Mesothelial cell of epicardium (in vitro differentiated cells): ENCODE measurements at places on chromosomes 11 and 22.

GRCh38 chr11:10526974-10527918 is 13.7 kb downstream of the RNF141 start:
- DNase-seq, result no peak

DNA sequence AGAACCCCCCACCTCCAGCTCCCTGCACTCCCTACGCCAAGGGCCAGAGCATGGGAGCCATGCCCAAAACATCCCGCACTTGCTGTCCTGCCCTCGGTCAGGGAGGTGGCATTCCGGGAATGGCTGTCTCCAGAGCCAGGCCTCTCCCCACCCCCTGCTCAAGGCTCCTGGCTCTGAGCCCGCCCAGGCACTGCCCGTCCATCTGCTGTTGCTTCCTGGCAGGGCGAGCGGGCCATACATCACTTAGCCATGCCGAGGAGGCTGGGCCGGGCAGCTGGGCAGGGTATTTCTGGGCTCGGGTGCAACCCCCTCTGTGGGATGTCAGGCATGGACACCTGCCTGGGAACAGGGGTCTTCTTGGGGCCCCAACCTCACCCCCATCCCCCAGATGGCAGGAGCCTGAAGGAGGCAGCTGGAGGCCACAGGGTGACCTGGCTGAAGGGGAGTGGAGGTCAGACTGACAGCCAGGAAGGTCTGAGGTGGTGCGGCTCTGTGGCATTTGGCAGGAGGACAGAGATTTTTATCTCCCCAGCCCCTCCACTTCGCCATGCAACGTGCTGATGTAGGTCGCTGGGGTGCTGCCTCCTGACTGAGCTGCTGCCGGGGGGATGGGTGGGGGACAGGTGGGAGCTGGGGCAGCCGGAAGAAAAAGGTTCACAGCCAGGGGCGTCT is 8.7 kb upstream of the CABP7 start:
- no peak for DNase-seq

GRCh38 chr11:1782031-1782590 is 18.4 kb upstream of the CTSD start:
- DNase-seq, result no peak

GRCh38 chr11:65793625-65794400 is 7.0 kb downstream of the OVOL1 start:
- no peak for DNase-seq

GRCh38 chr22:20430720-20431510 is 6.7 kb downstream of the SCARF2 start:
- peak; percentile 70 for DNase-seq

DNA sequence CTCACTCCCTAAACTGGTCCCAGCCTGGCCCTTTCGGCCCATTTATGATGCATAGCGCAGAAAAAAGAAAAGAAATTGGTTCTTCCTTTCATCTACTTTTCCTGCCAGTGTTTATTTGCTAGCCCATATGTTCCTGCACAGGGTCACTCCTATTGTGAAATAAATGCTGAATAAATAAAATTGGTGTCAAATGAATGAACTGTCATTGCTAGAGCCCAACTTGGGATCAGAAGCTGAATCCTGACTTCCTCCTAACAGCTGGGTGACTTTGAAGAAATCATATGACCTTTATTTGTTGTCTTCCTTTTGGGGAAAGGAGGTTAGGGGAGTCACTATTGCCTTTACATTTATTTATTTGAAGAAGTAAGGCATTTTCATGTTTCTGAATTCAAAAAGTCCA is 92.0 kb downstream of the PRR5L start:
- DNase-seq, result no peak

DNA sequence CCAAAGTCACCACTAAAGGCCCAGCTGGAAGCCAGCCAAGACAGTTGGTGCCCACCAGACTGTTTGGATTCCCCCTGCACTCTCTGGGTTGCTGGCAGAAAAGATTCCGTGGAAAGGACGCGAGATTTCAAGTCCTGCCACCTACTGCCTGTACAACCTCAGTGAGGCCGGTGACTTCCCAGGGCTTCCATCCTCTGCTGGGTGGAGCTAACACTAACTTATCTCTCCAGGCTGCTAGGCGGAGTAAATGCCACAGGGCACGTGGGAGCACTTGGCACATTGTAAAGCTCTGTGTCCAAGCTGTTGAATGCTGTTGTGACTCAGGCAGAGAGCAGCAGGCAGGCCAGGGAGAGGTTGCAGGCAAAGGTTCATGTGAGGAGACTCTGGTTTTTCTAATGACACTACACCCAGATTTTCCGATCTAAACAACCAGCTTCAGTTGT is 50.9 kb upstream of the CDON start:
- no peak for DNase-seq

DNA sequence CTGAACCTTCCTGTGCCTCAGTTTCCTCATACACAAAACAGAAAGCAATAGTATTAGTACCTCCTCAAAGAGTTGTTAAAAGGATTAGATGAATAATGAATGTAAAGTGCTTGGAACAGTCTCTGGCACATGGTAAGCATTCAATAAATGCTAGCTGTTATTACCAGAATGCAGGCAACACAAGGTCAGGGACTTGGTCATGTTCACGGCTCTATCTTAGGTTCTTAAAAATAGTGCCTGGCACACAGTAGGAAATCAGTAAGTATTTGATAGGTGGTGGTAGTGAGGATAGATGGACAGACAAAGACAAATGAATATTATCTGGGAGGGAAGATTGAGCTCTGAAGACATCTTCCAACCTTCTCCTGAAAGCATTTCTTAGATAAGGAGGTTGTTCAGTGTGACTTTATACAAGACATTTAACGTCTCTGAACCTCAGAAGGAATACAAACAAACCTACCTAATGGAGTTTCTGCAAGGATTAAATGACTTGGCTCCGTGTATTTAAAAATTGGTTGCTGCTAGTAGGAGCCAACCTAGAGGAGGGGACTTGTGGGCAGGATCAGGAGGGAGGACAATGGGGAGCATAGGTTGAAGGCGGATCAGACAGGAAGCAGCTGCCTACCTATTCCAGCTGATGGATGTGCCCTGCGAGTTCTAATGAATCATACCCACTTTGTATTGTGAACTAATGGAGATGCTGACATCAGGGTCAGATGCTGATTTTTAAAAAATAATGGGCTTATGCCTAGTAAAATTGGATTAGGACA is 94.1 kb downstream of the DBX1 start:
- DNase-seq, result no peak

DNA sequence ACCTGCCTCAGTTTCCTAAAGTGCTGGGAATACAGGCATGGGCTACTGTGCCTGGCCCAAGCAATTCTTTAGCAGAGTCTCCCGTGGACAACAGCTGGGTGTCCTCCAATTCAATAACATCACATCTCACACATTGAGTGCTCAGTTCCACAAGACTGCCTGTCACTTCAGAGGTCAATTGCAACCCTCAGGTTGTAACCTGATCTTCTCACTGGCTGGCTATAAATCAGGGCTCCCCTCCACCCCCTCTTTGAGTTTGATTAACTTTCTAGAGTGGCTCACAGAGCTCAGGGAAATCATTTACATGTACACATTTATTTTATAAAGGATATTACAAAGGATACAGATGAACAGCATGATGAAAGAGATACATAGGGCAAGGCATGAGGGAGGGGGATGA is 68.1 kb downstream of the MCHR1 start:
- no peak for DNase-seq

DNA sequence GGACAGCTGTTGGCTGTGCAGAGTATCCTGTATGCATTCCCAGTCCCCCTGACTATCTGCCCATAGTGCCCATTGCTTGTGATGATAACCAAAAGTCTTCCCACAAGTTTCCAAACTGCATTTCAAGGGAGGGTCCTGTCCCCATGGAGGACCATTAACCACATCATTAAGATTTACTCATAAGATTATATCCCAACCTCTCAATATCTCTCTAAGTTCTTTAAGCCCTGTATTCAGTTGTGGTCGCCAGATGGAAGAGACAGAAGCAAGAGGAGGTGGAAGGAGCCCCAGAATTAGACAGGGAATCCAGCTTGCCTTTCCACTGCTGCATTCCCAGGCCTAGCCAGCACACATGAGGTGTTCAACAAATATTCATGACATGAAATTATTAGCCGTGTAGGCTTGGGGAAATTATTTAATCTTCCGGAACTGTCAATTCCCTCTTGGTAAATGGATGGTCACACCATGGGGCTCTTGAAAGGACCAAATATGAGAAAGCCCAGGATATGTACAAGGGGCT is 42.6 kb upstream of the TIMP3 start:
- no peak for DNase-seq

GRCh38 chr11:32659672-32660071 is 76.0 kb downstream of the EIF3M start:
- DNase-seq, result no peak

DNA sequence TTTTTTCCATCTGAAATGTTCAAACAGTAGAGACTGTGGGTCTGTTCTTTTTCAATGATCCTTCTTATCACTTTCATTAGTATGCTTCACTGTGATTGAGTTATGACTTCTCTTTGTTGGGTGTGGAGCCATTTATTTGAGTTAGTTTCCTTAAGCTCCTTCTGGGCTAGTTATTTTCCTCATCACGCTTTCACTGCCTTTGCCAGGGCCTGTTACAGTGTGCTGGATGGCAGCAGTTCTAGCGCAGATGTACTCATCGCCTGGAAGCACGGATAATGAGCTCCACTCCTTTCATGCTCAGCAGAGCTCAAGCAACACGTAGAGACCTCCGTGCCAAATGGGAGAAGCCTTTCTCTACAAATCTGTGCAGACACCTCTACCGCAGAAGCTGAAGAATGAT is 7.0 kb upstream of the ARHGAP42 start:
- no peak for DNase-seq

GRCh38 chr11:20584093-20584774 is 15.2 kb upstream of the SLC6A5 start:
- DNase-seq, result no peak

DNA sequence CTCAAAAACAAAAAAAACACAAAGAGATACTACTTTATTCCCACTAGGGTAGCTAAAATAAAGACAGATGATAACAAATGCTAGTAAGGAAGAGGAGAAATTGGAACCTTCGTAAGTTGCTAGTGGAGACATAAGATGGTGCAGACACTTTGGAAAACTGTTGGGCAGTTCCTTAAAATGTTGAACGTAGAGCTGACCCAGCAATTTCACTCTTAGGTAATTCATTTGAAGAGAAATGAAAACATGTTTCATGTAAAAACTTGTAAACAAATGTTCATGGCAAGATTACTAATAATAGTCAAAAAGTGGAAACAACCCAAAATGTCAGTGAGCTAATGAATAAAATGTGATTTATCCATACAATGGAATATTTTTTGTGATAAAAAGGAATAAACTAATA is 29.2 kb upstream of the ACAT1 start:
- no peak for DNase-seq

DNA sequence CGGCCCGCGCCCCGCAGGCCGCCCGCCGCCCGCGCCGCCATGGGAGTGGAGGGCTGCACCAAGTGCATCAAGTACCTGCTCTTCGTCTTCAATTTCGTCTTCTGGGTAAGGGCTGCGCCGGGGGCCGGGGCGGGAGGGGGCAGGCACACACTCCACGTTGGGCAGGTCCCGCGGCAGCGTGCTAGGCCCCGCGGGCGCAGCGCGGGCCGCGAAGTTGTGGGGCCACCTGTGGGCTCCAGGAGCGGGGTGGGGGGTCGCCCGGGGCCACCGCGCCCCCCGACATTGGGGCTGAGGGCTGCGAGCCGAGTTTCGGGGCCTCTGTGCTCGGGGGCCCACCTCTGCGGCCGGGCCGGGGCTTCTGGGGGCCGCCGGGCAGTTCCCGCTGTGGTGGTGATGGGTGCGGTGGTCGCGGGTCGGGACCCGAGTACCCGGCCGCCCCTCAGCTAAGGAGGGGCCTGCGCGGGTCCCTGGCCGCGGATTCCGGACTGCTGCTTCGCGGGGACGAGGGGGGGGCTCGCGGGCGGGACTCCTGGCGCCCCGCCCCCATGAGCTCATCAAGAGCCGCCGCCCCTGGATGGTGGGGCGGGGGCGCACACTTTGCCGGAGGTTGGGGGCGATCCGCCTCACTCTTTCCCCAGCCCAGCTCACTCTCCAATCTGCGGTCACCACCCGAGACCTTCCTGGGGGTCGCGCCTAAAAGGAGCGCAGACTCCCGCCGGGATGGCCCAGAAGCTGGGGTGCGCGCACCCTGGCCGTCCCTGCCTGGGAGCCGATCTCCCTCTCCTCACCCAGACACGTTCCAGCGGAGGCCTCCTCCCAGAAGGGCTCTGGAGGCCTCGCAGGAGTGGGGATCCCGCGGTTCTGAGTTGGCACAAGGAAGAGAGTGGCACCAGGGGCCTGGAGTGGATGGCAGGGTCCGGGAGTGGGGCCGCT is 667 bp downstream of the CD81 start:
- peak; percentile 68 for DNase-seq

DNA sequence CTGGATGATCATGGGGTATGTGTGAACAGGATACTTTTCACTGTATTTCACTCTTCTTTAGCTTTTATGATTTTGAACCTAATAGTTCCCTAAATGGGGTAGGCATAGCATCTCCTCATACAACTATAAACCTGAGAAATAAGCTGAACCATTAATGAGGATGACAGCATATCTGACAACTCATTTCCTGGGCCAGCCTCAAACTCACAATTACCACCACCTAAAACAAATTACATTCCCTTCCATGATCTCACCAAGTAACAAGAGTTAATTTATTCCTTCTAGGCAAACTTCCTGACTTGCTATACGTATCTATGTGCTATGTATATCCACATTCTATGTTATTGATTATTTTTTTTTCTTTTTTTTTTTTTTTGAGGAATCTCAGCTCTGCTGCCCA is 23.0 kb downstream of the SIK3 start:
- no peak for DNase-seq

DNA sequence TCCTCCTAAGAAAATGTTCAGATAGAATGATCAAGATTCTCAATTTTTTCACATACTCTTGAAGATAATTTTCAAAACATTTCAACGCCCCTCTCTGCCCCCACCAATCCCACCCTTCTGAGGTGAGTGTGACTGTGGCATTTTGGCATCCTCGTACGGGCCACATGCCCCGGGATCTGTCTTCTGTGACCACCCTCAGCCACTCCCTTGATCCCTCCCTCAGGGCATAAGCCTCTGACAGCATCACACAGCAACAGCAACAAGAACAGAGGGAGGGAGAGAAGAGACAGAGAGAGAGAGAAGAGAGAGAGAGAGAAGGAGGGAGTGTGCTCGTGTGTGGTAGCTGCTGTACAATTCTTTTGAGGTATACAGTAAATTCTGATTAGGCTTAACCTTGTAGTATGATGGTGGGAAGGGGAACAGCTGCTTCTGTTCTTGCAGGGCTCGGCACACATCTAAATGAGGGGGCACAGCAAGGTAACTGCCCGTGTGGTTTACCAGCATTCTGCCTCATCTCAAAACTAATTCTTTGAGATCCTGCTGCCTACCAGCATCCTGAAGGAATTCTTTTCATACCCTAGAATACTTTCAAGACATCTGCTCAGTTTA is 21.4 kb downstream of the SCUBE2 start:
- DNase-seq, result no peak

- DNase-seq, result no peak
Measured at GRCh38 chr22:25764270-25765015, 22.5 kb downstream of the MYO18B start.

DNA sequence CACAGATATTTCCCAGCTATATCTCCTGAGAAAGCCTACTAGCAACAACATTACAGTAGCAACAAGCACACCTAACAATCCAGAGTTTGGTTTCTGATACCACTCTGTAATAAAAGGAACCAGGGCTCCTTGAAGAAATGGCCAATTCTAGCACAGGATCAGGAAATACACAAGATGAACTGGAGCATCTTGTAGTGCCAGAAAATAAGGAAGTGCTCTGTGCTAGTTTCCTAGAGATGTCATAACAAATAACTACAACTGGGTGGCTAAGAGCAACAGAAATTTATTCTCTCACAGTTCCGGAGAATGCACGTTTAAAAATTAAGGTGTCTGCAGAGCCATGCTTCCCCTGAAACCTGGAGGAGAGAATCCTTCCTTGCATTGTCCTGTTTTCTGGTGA is 217.8 kb downstream of the KIRREL3 start:
- DNase-seq, result no peak
